Vagina (tissue), 2 donors: ENCODE measurements at places on chromosomes 1 and 21. TPM values are rescaled to one million over a fixed set of nuclear protein-coding genes. Genes with fewer than 3 reads are reported as not detected.

GRCh38 chr21:26020510-26020909 is 150.1 kb downstream of the APP start:
- no peaks in the 10 kb centered on the region for H3K36me3 ChIP-seq
- peaks cover 4% of the 10 kb centered on the region for H3K4me1 ChIP-seq
- H3K4me3 ChIP-seq = no peak overlapping the region
- H3K27ac ChIP-seq = no peak overlapping the region
- DNase-seq = no peak
- H3K27me3 ChIP-seq = no peaks in the 10 kb centered on the region

GJA9 gene
- total RNA-seq = not detected

DNA sequence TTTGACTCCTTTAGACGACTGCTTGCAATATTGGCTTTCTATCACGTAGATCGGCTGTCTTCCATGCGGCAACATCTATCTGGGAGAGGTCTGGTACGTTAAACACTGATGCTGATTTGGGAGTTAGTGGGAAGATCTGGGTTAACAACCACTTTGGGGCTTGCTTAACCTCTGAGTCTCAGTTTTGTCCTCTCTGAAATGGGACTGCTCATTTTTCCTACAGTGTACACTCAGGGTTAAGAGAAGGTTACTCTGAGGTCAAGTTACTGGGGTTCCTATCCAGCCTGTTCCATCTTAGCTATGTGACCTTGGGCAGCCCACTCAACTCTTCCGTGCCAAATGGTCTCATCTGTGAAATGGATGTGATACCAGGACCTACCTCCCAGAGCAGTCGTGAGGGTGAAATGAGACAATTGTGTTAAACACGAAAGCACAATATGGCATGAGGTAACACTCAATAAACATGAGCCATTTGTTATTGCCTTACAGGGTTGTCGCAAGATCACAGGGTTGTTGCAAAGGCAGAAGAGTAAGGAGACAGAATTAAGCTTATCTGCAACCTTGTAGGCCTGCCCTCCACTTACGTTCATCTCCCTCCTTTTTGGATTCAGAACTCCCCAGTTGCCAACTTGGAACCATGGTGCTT is 5.6 kb downstream of the ABCA4 start:
- H3K27me3 ChIP-seq = no peaks in the 10 kb centered on the region
- H3K4me1 ChIP-seq = peaks cover 18% of the 10 kb centered on the region
- no peaks in the 10 kb centered on the region for H3K36me3 ChIP-seq

DNA sequence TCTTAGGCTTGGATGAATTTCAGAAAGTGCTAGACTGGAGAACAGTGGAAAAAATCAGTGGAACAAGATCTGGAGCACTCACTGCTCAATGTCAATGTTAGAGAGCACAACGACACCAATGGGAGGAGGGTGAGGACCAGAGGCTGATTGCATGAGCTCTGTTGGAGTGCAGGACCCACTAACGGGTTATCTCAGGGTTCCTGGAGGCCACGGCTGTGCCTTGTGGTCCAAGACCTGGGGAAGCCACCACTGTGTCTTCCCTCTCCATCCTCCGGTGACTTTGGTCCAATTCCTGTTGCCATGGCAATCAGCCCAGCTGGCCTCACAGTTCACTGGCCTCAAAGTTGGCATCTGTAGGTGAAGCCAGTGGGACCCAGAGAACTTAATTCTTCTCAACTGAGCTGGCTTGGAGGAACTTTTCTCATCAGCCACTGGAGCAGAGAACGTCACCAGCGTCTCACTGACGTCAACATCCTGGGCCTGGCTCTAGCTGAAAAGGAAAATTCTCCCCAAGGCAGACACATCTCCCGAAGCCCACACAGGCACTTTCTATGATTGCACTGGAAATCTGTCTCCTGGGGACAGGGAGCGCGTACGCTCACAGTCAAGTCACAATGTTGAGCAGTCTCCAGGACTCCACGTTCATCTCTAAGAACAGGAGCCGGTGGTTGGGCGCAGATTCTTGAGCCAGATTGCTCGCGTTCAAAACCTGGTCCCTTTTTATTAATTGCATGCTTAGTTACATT is 21.9 kb upstream of the GPR157 start:
- peaks cover 6% of the 10 kb centered on the region for H3K4me1 ChIP-seq
- no peaks in the 10 kb centered on the region for H3K27me3 ChIP-seq
- peak overlapping the region; percentile 47 for H3K27ac ChIP-seq
- H3K4me3 ChIP-seq = no peak overlapping the region
- no peaks in the 10 kb centered on the region for H3K36me3 ChIP-seq

DNA sequence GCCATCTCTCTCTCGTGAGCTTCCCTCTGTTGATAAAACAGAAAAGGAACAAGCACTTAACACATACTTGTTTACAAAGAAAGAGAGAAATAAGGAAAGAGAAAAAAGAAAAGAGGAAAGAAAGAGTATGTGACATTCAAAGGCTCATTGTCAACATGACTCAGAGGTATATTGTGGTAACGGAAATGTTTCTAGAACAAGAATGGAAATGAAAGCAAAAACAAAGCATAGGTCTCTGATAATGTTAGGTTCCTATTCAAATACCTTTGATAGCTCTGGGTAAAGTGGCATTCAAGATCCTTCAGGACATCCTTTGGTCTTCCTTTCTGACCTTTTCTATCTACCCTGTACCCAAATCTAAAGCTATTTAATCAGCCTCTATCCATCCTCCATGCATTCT is 67.4 kb upstream of the DMRTA2 start:
- H3K36me3 ChIP-seq = no peaks in the 10 kb centered on the region
- H3K4me1 ChIP-seq = no peaks in the 10 kb centered on the region
- H3K4me3 ChIP-seq = no peak overlapping the region
- H3K27ac ChIP-seq = no peak overlapping the region
- DNase-seq = no peak
- H3K27me3 ChIP-seq = no peaks in the 10 kb centered on the region

DNA sequence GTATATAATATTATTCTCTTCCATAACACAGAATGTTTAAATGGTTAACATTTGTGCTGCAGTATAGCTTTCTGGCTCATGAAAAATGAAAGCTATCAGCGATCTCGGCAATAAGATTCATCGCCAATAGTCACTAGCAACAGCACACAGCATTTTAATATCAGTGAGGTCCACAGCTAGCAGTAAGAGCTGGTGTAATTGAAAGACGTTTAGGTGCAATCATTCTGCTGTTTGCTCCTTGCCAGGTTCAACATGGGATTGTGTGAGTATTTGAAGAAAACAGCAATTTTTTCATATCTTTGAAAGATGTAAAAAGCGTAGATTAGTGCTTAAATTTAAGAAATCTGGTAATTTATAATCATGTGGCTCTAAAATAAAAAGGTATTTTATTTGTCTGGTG is 20.1 kb downstream of the PRKACB start:
- no peak overlapping the region for H3K27ac ChIP-seq
- H3K36me3 ChIP-seq = no peaks in the 10 kb centered on the region
- DNase-seq = no peak
- H3K27me3 ChIP-seq = no peaks in the 10 kb centered on the region
- H3K4me1 ChIP-seq = peaks cover 15% of the 10 kb centered on the region

- H3K36me3 ChIP-seq = no peaks in the 10 kb centered on the region
- no peak overlapping the region for H3K4me3 ChIP-seq
- no peaks in the 10 kb centered on the region for H3K4me1 ChIP-seq
- DNase-seq = no peak
- H3K27me3 ChIP-seq = no peaks in the 10 kb centered on the region
Observed at GRCh38 chr1:159554696-159555095, 18.9 kb upstream of the OR10J5 start.

DNA sequence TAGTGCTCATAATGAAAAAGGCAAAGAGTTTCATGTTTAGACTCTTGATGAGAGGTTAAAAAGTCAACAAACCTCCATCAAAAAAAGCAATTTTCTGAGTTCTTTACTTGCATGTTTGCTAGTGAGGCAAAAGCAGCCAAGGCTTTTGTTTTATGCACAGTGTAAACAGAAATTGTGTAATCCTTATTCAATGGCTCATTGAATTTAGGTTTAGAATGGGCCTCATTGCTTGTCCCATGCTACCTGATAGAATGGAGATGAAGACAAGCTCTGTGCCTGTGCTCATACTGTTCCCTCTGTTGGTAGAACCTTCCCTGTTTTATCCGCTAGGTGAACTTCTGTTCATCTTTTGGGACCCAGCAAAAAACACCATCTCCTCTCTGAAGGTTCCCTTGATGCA is 10.0 kb upstream of the LRRC8D start:
- H3K4me1 ChIP-seq = peaks cover 6% of the 10 kb centered on the region
- H3K27me3 ChIP-seq = no peaks in the 10 kb centered on the region
- no peak overlapping the region for H3K27ac ChIP-seq
- DNase-seq = no peak
- H3K4me3 ChIP-seq = no peak overlapping the region

ATP1A4 gene
- not detected for total RNA-seq

AGO4 gene
- total RNA-seq = 18.4 TPM

DNA sequence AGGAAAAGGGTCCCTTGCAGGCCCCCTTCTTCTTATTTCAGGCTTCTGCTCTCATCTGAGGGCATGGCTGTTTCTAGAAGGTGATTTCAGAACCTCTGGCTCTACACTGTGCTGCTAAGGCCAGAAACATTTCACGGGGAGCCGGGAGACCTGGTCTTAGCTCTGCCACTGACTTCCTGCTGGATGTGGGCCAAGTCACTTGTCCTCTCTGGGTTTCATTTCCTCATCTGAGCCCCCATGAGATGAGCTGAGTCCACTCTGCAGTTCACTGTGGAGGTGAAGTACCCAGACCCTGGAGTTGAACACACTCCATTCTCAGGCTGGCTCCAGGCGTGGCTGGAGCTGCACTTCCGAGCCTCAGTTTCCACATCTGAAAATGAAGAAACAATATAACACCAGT is 2.1 kb downstream of the PADI1 start:
- H3K4me3 ChIP-seq = no peak overlapping the region
- no peaks in the 10 kb centered on the region for H3K27me3 ChIP-seq
- no peaks in the 10 kb centered on the region for H3K36me3 ChIP-seq
- no peaks in the 10 kb centered on the region for H3K4me1 ChIP-seq
- no peak for DNase-seq
- no peak overlapping the region for H3K27ac ChIP-seq

DNA sequence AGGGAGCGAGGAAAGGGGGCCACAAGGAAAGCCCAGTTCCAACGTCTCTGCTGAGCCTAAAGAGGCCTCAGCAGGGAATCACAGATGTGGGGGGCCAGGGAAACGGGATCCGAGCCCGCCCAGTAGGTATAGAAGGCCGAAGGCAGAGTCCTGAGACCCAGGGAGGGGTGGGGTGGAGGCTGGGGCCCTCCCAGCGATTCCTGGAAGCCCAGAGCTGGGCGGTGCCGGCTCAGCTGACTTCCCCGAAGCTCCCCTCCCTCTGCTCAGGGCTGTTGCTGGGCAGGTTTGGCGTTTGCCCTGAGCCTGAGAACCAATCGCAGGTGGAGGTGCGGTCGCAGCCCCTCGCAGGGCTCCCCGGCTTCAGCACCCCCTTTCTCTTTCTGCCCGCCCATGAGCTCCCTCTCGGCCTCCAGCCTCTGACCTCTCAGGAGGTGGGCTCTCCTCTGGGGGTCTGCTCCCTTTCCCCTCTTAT is 12.8 kb downstream of the ADAMTSL4 start:
- H3K27me3 ChIP-seq = no peaks in the 10 kb centered on the region
- peaks cover 85% of the 10 kb centered on the region for H3K4me1 ChIP-seq
- H3K4me3 ChIP-seq = peak overlapping the region; percentile 48
- peak overlapping the region; percentile 100 for H3K27ac ChIP-seq

GRCh38 chr1:62355095-62355494 is 35.9 kb upstream of the KANK4 start:
- H3K4me1 ChIP-seq = no peaks in the 10 kb centered on the region
- no peaks in the 10 kb centered on the region for H3K36me3 ChIP-seq
- DNase-seq = no peak
- no peak overlapping the region for H3K4me3 ChIP-seq
- no peak overlapping the region for H3K27ac ChIP-seq

GRCh38 chr1:198155253-198155652 is 1.5 kb upstream of the NEK7 start:
- H3K27ac ChIP-seq = no peak overlapping the region
- H3K4me1 ChIP-seq = peaks cover 21% of the 10 kb centered on the region
- H3K36me3 ChIP-seq = no peaks in the 10 kb centered on the region
- DNase-seq = no peak

- H3K27ac ChIP-seq = no peak overlapping the region
- H3K4me3 ChIP-seq = no peak overlapping the region
- H3K36me3 ChIP-seq = no peaks in the 10 kb centered on the region
- DNase-seq = peak; percentile 31
- no peaks in the 10 kb centered on the region for H3K4me1 ChIP-seq
Observed at GRCh38 chr1:153431928-153432327, 15.6 kb downstream of the S100A7A start.

DNA sequence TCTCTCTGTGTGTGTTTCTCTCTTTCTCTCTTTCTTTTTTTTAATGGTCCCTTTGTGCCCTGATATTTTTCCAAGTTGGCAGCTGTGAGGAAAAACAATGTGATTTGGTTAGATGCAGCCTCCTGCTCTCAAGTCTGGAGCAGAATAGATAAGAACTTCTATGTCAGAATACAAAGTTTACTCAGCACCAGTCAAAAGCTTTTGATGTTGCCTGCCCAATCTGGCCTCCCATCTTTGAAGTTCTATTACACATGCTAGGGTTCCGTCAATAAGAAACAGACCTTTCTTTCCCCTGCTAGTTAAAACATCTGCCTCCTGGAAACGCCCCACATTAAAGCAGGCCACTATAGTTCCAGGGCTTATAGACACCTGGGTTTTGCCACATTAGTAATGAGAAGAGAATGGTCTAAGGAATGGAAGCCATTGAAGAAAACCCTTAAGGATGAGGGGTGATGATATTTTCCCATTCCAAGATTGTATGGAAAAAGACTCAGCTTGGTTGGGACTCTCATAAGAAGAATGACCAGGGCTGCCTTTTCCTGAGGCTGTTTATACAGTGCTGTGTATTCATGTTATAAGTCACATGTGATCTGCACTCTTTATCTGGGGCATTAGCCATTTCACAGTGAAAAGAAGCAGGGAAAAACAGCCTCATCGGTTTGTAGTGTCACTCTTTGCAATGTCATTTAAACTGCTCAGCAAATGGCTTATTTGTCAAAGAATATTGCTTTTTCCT is 414.7 kb upstream of the PROX1 start:
- no peak overlapping the region for H3K27ac ChIP-seq
- H3K4me1 ChIP-seq = no peaks in the 10 kb centered on the region
- no peaks in the 10 kb centered on the region for H3K27me3 ChIP-seq
- no peak for DNase-seq
- no peak overlapping the region for H3K4me3 ChIP-seq
- no peaks in the 10 kb centered on the region for H3K36me3 ChIP-seq

GRCh38 chr1:50048791-50049190 is 25.0 kb upstream of the AGBL4 start:
- H3K4me3 ChIP-seq = no peak overlapping the region
- no peaks in the 10 kb centered on the region for H3K27me3 ChIP-seq
- DNase-seq = no peak

- DNase-seq = no peak
- H3K27me3 ChIP-seq = no peaks in the 10 kb centered on the region
- H3K27ac ChIP-seq = no peak overlapping the region
Observed at GRCh38 chr1:209875515-209875914, 47.7 kb downstream of the UTP25 start.
